ENCODE measurements at places on chromosomes 5 and 9.

DNA sequence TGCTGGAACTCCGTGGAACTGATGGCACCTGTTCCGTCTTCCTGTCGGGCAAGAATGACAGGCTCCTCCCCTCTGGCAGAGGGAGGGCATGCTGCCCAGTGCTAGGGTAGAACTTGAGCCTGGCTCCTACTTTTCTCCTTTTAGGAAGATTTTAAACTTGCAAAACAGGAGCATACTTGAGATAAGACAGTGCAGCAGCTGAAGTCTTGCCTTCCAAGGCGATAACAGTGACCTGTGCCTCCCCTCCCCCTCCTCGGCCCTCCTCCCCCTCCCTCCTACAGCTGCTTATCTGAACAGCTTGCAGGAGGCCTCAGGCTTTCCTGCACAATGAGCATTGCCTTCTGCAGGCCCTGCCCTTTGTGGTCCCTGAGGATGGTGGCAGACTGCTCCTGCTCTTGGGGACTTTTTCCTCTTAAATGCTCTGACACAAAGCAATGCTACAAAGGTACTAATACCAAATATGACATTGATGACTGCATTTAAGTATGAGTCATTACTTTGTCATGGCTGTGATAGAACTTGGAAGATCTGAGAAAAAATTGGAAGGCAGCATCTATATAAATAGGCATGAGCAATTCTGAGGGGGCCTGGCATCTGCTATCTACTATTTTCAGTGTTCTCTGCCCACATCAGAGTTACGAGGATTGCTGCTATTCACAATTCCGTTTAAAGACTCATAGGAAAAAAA, 2.0 kb downstream of the GADD45G start:
- DNase-seq: no peak

DNA sequence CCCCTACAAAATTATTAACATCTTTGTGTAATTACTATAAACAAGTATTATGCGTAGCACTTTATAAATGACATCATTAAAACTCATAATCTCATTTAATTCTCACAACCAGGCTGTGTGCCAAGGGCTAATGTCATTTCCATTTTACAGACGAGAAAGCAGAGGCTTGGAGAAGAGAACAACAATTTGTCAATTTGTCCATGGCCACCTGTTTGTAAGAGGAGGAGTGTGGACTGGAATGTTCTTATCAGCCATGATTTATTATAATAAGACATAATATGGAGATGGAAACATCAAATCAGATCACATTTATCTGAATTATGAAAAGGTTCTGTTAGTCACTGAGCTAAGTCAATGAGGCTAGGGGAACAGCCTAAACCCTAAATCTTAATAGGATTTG, 97.0 kb downstream of the DROSHA start:
- DNase-seq: no peak

DNA sequence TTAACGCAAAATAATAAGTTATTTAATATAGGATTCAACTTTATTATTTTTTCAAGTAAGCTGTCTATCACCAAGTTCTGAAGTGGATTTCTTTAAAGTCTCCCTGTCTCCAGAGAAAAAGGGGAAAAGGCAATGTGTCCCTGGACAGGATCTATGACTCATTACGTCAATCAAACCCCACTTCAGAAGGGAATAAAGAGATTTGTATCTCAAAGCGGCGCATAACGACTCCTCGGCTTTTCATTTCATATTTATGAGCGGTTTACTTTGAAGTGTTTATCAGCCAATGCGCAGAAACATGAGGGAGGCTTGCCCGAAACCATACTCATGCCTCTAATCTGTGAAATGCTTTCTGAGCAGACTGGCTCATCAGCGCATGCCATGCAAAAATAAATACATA, 938.6 kb upstream of the WWC1 start:
- DNase-seq: no peak

GRCh38 chr5:41707853-41708603, 162.2 kb downstream of the OXCT1 start:
- no peak for DNase-seq

DNA sequence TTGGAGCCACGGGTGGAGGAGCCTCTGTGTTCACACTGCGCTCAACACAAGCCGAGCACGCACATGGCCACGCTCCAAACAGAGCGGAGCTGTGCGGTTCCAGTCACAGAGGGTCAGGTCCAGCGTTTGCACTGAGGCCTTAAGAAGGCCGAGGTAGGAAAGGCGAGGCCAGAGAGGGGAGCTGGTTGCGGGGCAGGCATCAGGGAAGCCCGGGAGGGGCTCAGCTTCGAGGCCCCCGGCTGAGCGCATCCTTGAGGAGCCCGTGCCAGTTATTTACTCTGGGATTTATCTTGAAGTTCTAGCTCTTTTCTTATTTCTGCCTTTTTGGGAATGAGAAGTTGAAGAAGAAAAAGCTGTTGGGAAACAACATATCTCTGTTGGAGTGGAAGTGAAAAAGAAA, 140.8 kb downstream of the IRX1 start:
- DNase-seq: no peak

GRCh38 chr9:115202181-115202580, 84.2 kb upstream of the TNC start:
- no peak for DNase-seq

DNA sequence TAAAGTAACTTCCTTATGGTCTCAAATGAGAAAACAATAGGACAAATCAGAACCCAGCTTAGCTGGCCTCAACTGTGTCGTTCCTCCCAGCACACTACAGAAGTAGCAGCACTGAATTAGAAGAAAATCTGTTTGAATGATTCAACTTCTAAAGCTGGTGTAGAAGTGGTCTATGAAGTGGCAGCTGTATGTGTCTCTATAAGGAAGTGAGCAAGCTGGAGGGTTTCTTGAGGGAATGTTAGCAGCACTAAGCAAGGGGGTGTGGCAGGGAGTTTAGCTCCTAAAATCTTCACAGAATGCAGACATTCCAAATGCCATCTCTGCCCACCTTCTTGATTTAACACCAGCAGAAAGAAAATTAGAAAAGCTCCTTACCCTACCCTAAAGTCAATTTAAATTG, 4.1 kb downstream of the KLF9 start:
- no peak for DNase-seq

DNA sequence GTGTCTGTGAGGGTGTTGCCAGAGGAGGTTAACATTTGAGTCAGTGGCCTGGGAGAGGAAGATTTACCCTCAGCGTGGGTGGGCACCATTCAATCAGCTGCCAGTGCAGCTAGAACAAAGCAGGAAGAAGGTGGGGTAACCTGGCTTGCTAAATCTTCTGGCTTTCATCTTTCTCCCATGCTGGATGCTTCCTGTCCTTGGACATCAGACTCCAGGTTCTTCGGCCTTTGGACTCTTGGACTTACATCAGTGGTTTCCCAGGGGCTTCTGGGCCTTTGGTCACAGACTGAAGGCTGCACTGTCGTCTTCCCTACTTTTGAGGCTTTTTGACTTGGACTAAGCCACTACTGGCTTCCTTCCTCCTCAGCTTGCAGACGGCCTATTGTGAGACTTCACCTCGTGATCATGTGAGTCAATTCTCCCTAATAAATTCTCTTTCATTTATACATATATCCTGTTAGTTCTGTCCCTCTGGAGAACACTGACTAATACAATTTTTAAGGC, 38.1 kb downstream of the PBX3 start:
- DNase-seq: no peak

GRCh38 chr5:9176641-9177040, 369.2 kb downstream of the SEMA5A start:
- DNase-seq: no peak

- DNase-seq: no peak
These were observed 21.1 kb upstream of the IL9 start for GRCh38 chr5:135916638-135917263.

DNA sequence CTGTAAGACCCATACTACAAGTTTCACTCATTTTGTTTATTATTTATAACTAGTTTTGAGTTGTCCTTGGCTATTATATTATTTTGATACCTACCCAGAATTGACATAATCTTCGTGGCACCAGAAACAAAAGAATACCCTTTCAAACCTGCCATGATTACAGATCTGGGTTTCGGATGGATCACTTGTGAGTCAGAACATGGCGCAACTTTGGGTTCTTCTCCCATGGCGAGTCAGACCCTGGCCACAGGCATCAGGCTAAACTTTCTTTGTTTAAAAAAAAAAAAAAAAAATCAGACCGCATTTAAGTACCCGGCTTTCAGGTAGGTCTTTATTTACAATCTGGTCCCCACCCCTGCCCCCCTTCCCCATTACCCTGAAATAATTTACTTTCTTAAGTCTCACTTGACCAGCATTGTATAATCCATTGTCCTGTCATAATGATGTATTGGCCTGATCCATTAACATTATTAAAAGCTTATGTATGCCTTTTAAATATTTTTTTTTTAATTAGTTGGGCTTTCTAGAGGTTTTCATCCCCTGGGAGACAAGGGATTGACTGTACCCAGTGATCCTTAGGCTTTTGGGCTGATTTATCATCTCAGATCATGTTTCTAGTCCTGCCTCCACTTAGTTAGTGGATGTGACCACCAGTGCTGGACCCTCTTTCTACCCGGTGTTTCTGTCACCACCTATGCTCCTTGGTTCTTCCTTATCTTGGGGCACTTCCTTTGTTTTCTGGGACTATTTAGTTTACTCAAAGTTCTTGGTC, 43.9 kb downstream of the F2RL2 start:
- no peak for DNase-seq

- no peak for DNase-seq
These were observed 357.5 kb downstream of the SPATA31D1 start for GRCh38 chr9:82346040-82346439.

- DNase-seq: no peak
These were observed 26.7 kb upstream of the ECM2 start for GRCh38 chr9:92562461-92562967.

DNA sequence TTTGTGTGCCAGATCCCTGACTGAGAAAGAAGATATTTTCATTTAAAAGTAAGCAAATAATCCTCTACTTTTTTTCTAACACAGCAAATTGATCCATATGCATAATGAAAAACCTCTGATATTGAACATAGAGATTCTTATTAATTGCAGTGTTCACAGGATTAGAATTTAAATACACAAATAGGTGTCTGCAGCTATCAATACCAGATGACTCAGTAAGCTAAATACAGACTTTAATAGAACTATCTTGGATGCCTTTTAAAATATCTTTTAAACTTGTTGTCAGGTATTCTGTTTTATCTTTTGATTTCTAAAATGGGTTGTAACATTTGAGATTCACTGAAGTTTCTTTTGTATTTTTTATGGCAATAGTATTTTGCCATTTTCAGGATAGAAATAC, 43.1 kb downstream of the NIPBL start:
- no peak for DNase-seq

- no peak for DNase-seq
These were observed 1079.9 kb upstream of the ACO1 start for GRCh38 chr9:31304576-31304975.

DNA sequence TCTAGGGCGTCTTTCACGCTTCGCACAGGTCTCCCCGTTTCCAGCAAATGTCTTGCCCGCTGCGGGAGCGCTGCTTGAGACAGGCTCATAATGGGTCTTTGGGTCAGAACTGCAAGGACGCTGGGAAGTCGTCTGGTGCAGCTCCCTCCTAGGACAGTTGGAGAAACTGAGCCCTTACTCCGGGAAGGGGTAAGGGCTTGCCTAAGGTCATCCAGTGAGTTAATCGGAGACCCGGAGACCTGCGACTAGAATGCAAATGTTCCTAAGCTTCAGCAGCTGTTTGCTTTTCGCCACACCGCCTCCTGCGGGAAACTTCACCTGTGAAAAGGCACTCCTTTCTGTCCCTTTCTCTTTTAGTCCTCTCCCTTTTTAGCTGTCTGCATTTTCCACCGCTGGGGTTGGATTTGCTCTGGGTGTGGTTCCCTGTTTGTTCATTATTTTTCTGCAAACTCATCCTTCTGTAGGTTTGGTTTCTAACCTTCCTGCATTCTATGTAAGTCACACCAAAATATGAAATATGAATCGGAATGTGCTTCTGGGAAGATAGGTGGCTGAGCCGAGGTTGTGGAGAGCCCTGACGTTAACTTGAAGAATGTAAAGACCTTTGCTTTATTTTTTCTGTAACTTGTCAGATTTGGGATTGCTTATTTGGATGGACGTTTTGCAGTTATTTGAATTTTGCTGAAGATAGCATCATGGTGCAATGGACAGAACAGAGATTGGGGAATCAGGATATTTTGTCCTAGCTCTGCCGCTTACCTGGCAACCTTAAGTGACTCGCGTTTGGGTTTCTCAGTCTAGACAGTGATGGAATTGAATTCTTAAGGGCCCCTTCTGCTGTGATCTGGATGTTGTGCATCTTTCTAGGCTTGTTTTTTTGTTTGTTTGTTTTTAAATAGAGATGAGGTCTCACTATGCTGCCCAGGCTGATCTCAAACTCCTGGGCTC, 909 bp downstream of the SLC36A1 start:
- DNase-seq: no peak

GRCh38 chr9:129344641-129345495, 166.8 kb upstream of the IER5L start:
- DNase-seq: no peak

- no peak for DNase-seq
These were observed 54.3 kb downstream of the EHMT1 start for GRCh38 chr9:137672907-137673791.

- no peak for DNase-seq
These were observed 222.5 kb upstream of the TAS2R1 start for GRCh38 chr5:9852671-9853070.

DNA sequence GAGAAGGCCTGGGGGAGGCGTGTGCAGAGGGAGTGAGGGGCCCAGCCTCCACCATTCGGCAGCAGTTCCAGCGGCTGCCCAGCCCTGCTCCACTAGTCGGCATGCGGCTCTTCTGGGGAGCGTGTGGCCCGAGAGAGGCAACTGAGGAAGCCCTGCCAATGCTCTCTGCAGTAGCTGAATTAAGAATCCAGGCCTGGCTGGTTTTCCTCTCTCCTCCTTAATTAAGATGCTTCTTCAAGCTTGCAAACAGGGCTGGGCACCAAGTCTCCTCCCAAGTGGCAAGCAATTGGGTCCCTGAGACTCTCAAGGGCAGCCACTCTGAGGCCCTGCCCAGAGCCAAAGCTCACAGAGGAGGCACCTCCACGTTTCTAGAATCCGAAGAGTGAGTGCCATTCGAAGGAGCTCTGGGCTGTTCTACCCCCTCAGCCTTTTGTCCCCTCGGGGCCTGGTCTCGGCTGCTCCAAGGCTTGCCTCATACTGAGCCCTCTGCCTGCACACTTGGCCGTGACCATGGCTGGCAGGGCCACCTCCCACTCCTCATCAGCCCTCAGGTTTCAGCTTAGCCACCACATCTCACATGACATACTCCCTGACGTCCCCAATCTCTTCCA, 75.4 kb upstream of the LRRTM2 start:
- DNase-seq: no peak

GRCh38 chr5:98474216-98474615, 299.2 kb upstream of the RGMB start:
- no peak for DNase-seq

DNA sequence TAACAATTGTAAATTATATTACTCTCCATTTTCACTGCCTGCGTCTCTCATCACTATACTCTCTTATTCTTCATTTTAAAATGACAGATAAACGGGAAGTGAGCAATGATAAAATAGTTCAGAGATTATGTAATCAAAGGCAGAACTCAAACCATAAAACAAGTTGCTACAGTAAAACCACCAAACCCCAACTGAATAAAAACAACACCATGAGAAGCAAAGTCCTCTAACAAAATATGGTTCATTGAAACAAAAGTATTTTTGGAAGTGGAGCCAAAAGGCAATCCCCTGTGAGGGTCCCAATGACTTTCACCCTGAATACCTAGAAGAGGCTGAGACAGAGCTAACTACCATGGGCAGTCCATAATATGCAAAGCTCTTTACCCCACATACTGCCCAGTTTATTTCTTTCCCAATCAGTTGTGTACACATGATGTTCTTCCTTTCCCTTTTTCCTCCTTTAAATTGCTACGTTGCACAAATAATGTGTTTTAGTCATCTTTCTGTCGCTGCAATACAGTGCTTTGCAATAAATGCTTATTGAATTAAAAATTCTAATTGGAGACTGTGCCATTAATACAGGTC, 64.0 kb upstream of the PTGER4 start:
- DNase-seq: no peak

- DNase-seq: no peak
These were observed 112.2 kb upstream of the SHB start for GRCh38 chr9:38181232-38181631.

Measured in left forelimb (tissue), 1 donor.